ENCODE measurements at places on chromosomes 3 and 15.

- DNase-seq = no peak
These were observed 24.9 kb upstream of the KBTBD12 start for GRCh38 chr3:127889976-127890650.

DNA sequence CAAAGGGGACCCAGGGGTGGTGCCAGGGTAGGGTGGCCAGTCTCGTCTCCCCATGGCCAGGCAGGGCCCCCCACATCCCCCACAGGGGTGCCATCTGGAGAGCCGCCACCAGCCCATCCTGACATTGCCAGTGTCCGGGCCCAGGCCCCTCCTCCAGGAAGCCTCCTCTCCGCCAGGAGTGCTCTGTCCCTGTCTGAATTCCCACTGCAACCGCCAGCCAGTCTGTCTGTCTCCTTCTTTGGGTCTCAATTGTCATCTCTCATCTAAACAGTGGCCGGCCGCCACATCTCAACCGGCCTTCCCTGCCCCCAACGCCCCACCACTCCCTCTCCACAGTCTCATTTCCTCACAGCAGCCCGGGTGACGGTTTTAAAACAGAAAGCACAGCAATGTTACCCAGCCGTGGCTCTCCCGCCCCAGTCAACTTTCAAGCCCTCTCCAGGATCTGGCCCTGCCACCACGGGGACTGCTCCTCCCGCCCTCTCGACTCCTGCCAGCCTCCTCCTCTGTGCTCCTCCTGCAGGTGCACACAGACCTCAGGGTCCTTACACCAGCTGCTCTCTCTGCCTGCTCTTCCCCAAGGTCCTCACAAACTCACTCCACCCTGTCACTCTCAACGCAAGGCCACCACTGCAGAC, 57.0 kb downstream of the IQSEC1 start:
- DNase-seq = no peak

- no peak for DNase-seq
These were observed 420.0 kb downstream of the GABRB3 start for GRCh38 chr15:26352909-26353308.

DNA sequence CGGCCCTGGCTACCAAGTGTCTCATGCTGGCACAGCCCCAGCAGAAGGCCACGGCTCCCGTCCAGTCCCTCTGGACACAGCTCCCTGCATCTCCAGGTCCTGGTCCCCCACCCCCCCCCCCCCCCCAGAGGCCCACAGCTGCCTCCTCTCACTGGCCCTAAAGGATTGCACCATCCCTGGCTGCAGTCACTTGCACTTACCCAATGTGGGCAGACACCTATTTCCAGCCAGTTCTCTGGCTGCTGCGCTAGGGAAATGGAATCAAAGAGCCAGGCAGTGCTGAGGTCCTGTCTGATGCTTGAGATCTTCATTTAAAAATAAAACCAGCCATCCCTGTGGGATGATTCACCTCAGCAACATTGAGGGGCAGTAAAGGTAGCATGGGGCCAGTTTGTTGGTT, 346.4 kb downstream of the OCA2 start:
- no peak for DNase-seq

DNA sequence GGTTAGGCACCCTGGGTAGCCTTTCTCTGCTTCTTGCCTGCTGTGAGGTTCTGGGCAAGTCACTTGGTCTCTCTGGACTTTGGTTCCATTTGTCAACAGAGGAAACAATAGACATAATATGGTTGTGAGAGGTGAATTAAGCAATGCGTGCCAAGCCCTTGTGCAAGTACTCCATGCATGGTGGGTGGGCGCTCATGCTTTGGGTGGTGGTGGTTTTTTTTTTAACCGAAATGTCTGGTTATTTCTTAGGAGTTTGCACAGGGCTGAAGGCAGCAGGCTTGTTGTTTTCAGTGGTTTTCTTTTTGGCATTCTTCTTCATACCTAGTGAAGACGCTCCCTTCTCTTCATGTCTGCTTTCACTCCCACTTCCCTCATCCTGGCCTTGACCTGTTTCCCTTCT, 84.2 kb upstream of the LRTM1 start:
- no peak for DNase-seq

DNA sequence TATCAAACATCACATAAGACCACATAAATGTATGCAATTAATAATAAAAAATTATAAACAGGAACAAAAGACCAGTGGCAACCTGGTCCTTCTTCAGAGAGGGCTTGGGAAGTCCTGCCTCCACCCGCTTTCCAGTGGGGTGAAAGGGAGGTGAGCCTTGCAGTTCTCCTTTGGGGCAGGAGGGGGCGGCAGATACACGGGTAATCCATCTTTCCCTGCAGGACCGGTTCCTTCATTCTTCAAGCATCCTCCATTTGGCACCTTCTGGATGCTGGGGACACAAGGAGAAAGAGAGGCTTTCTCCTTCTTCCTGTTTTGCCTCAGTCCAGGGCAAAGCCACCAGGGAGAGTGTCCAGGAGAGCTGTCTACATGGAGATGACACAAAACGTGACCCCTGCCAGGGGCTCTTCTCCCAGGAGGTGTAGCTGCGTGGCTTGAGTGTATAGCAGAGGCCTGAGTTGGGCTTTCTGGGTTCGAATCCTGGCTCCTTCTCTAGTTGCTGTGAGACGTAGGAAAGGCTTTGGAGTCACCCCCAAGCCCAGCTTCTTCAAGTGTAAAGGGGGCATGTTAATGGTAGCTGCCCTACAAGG, 23.2 kb downstream of the RPLP1 start:
- DNase-seq = peak; percentile 80

- no peak for DNase-seq
These were observed 982.3 kb downstream of the SI start for GRCh38 chr3:164095949-164096348.

DNA sequence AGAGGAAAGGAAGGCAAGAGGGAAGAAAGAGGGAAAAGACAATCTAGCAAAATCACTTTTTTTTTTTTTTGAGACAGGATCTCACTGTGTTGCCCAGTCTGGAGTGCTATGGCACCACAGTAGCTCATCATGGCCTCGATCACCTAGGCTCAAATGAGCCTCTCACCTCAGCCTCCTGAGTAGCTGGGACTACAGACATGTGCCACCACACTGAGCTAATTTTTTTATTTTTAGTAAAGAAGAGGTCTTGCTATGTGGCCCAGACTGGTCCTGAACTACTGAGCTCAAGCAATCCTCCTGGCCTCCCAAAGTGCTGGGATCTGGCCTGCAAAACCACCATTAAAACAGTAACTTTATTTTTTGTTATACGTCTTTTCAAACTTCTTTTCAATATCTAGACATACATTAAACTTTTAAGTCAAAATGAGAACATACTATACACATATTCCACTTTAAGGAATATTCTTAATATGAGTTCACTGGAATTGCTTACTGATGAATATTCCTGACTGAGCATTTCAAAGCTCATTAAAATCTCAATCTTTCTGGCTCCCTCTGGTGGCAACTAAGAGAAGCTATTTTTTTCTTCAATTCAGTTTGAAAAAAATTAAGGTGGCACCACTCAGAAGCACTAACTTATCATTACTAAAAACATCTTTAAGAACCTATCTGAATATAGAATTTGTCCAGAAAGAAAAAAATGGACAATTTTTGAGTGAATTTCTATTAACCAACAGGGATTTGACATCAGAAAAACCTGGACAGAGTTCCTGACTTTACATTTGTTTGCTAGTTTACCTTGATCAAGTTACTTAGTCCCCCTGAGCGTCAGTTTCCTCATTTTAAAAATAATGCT, 40.9 kb downstream of the UACA start:
- DNase-seq = peak; percentile 29

DNA sequence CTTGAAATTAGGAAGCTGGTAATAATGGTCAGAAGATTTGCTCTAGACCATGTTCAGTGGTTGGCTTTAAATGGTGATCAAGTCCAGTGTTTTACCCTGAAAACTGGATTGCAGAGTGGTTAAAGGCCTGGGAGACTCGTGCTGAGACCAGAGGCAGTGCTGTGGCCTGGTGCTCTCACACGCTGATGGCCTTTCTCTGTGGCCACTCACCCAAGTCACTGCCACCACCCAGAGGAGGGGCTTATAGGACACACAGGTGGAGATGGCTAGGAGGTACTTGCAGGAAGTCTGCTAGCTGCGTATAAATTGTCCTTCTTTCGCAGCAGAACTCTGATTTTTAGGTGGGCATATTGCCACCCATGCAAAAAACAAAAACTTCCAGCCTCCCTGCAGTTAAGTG, 6.2 kb upstream of the EHD4 start:
- no peak for DNase-seq

DNA sequence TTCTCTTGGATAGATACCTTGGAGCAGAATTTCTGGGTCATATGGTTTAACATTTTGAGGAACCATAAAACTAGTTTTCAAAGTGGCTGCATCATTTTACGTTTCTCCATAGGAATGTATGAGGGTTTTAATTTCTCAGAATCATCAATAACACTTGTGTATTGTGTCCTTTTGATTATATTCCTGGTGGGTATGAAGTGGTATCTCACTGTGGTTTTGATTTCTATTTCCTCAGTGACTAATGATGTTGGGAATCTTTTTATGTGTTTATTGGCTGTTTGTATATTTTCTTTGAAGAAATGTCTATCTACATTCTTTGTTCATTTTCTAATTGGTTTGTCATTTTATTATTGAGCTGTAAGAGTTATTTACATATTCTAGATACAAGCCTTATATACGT, 28.8 kb downstream of the CDIN1 start:
- DNase-seq = no peak

- DNase-seq = peak; percentile 45
These were observed 402.4 kb downstream of the RBMS3 start for GRCh38 chr3:29683018-29683993.

DNA sequence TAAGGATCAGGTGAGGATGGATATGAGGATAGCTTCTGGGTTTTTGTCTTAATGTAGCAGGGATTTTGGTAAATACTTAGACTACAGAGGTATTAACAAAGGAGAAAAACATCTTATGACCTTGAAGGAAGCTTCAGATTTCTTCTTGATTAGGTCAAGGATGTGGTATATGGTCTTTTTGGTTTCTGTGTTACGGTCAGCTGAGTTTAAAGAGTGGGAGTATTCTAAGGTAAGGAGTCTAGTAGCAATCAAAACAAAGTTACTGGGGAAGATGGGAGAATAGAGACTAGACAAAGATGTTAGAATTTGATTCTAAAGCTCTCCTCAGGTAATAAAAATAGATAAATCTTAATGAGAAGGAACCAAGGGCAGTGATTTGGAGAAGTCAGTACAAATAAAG, 6.2 kb downstream of the HMG20A start:
- no peak for DNase-seq

GRCh38 chr3:107661447-107662123, 138.8 kb downstream of the BBX start:
- DNase-seq = no peak

- DNase-seq = no peak
These were observed 42.4 kb downstream of the GABPB1 start for GRCh38 chr15:50312636-50313035.

- no peak for DNase-seq
These were observed 1.6 kb upstream of the DALRD3 start for GRCh38 chr3:49019941-49020329.

GRCh38 chr15:52408823-52409222, 113.2 kb upstream of the MYO5C start:
- no peak for DNase-seq

DNA sequence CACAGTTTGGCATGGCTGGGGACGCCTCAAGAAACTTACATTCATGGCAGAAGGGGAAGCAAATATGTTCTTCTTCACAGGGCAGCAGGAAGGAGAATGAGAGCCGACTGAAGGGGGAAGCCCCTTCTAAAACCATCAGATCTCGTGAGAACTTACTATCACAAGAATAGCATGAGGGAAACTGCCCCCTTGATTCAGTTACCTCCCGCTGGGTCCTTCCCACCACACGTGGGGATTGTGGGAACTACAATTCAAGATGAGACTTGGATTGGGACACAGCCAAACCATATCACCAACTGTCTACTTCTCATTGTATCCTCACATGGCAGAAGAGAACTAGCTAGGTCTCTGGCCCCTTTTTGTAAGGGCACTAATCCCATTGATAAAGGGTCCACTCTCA, 30.5 kb downstream of the CCDC32 start:
- no peak for DNase-seq

- DNase-seq = peak; percentile 53
These were observed 42.5 kb upstream of the ABHD10 start for GRCh38 chr3:111936191-111936841.

DNA sequence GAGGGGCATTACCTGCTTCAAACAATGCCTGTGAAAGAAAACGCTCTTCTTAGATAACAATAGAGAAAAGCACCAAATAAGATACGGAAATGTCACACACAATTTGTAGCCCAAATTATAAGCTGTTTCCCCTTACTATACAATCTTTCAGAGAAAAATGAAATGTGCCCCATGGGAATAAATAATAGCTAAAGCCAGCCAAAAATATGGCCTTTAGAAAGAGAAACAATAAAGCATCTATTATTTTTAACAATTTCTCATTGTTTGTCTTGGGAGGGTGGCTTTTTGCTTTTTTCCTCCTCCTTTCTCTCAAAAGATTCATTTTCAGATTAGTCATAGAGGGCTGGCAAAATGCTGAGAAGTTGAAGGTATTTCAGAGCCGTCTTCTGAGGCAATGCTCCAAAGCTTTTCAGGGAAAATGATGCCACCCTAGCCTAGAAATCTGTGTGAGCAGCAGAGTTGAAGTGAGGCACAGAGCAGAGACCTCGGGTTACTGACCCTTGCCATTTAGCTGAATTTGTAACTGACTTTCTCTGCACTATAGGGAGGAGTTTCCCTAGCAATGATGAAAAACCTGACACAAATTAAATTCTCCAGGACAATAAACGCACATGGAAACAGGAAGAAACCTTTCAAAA, 86.3 kb upstream of the PRICKLE2 start:
- DNase-seq = no peak

- DNase-seq = no peak
These were observed 210.2 kb upstream of the WNT5A start for GRCh38 chr3:55697177-55697865.

- no peak for DNase-seq
These were observed 530.2 kb downstream of the SOX2 start for GRCh38 chr3:182241766-182242488.

Measured in hepatic stellate cell (primary cell).